ENCODE measurements at places on chromosomes 6 and 20.
A peak's percentile ranks its signal among the peaks of the same experiment; 100 is the strongest.

DNA sequence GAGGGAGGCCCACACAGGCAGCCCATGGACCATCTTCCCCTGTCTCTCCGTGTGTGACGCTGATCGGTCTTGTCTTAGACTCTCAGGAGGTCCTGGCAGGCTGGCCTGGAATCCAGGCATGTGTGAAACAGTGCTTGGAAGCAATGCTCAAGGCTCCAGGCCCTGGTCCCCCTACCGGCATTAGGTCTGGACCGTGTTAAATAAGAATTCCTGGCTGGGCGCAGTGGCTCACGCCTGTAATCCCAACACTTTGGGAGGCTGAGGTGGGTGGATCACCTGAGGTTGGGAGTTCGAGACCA lies 13.0 kb downstream of the IP6K3 start:
- no peak for DNase-seq

DNA sequence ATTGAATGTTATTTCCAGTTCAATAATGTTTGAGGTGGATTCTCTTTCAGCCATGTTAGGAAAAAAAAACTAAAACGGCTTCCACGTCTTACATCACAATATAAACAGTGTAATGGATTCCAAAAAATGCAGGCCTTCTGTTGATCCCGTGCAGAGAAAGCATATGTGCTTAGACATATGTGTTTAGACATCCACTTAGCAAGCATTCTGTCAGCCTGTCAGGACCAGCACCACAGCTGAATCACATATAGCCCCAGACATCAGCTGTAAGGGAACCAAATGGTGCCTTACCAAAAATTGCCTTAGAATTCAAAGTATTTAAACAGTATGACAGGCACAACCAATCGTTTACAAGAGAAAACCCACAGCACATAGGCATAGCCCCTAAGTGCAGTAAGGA lies 304.9 kb downstream of the EYA4 start:
- no peak for DNase-seq

- no peak for DNase-seq
These were observed 64.7 kb downstream of the AK9 start for GRCh38 chr6:109626311-109626710.

DNA sequence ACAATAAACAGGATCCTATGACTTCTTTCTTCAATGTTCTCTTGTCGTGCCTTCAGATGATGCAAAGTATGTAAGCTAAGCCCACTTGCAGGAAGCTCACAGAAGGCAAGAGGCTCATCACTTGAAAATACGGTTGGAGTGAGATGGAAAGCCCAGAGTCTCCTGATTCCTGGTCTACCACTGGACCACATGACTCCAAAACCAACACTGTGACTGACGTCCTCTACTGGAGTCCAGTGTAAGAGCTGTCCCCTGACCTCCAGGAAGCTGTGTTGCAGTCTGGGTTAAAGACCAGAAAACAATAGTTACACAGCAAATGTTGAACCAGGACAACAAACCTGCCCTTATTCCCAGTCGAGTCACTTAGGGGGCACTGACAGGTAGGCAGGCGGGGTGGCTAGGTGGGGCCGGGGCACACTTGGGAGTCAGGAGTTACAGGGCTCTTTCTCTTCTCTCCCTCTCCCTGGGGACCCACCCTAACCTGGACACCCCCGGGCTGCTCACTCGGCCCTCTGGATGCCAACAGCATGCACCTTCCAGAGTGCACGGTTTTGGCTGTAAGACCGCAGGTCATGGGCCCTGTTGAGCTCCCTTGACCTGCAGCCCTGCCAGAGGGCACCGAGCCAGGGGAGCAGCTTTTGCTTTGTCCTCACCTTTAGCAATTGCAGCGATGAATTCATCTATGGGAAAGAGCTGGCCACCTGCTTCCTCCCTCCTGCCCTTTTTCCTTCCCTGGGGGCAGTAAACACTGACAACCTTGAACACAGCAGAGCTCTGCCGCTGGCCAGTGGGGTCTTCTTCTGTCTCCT lies 7.4 kb downstream of the PCK1 start:
- no peak for DNase-seq

- DNase-seq, result no peak
These were observed 234.0 kb downstream of the PTPRT start for GRCh38 chr20:42955713-42956112.

GRCh38 chr6:29295181-29295585 lies 6.3 kb upstream of the OR14J1 start:
- DNase-seq, result no peak

- no peak for DNase-seq
These were observed 282.2 kb upstream of the EPHA7 start for GRCh38 chr6:93701526-93701925.

DNA sequence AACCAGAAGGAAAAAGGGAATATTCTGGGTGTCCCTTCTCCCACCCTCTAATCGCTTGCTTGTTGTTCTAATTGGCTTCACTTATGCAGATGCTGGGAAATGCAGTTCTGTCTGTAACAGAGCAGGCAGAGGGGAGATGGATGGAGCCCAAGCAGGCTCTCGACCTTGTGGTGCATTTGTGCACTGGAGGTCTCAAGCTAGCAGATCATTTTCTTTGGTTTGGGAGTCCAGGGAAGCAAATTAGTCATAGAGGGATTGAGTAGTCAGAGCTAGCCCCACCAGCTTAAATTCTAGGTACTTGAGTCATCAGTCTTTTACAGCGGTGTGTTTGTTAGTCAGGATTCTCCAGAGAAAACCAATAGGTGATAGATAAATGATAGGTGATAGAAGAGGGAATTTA lies 234.7 kb upstream of the ECI2 start:
- peak; percentile 13 for DNase-seq

DNA sequence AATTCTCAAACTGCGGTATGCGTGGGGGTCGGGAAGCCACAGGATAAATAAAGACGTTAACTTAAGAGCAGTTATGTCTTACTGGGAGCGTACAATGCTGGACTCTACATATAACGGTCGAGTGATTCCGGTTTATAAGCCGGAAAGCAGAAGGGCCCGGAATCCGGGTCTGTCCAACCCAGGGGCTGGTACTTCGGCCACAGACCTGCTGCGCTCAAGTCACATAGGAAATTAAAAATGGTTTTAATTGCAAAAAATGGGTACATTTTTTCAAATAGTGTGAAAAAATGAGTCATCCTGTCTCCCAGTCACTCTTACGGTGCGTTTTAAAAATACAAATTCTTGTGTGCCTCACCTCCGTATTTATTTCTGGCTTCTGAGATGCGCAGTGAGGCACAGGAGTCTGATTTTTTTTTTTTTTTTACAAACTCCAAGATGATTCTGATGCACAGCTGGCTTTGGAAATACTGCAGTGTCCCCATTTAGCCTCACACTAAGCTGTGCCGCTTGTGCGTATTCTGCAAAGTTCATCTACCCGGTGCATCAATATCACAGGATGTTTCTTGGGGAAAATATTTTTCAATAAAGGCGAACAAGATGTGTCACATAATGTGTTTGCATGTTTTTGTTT lies 1.0 kb downstream of the PCIF1 start:
- no peak for DNase-seq

- DNase-seq, result no peak
These were observed 59.0 kb downstream of the EYA2 start for GRCh38 chr20:46953596-46953995.

DNA sequence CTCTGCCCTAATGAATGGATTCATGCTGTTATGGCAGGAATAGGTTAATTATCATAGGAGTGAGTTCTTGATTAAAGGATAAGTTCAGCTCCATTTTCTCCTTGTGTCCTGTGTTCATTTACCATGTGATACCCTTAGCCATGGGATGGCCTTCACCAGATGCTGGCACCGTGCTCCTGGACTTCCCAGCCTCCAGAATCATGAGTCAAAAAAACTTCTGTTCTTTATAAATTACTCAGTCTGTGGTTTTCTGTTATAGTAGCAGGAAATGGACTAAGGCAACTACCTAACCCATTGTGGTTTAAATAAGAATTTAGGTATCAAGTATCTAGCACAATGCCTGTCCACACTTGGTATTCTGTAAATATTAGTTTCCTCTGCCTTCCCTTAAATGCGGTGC lies 223.5 kb downstream of the MEI4 start:
- DNase-seq, result no peak

DNA sequence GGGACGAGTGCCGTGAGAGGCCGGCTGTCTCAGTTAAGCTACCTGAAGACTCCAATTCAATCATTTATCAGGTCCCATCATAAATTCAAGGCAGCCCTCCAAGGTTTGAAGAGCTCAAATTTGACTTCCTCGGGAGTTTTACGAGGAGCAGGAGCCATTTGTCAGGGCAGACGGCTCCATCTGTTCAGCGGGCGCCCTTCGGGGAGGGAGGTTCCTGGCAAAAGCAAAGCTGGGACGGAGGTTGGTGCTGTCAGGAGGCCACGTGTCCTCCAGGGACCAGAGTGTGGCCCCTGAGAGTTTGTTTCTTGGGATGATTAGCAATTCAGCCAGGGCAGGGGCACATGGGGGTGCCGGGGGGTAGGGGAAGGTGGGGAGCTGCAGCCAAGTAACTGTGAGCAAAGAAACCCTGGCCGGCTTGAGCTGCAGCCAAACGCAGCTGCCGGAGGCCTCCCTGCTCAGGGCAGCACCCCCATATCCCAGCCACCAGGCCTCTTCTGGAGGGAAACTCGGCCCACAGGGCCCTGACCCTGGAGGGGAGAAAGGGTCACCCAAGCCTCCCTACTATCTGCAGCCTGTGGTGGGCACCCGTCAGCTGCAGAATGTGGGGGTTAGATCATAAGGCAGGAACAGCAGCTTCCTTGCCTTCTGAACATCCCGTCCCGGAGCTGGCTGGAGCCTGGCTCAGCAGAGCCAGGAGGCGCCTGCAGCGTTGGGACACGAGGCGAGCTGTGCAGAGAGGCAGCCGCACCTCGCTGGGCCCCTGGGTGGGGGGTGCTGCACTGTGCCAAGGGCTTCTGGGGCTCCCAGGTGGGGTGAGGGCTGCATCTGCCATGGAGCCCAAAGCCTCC lies 63.6 kb upstream of the GATA5 start:
- DNase-seq, result no peak

GRCh38 chr6:81366972-81367371 lies 385.5 kb downstream of the TENT5A start:
- DNase-seq, result no peak

DNA sequence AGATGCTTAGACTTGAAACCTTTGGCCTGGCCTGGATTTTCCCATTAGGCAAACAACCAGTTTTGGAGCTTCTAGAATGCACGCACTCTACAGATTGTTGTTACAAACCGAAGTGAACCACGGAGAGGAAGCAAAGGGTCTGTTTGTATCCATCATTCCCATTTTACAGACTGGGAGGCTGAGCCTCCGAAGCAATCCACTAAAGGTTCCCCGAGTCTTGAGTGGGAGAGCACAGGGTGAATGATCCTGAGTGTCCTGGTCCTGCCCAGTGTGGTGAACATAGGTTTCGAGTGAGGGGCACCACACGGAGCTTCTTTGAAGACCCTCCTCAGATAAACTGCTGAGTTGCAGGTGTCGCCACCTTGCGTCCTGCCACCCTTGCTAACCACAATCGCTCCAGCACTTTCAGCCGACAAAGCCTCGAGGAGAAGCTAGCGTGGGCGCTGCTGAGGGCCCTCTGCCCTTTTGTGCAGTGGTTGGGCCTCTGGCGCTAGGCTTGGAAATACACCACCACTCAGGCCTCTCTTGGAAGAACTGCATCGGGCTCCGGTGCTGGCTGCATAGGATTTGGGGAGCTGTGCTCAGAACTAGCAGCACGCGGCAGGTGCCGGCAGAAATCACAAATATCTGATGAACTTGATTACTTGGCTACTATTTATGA lies 1.4 kb upstream of the PRDM13 start:
- no peak for DNase-seq

- DNase-seq, result no peak
These were observed 84.4 kb downstream of the SERAC1 start for GRCh38 chr6:158083455-158084325.

DNA sequence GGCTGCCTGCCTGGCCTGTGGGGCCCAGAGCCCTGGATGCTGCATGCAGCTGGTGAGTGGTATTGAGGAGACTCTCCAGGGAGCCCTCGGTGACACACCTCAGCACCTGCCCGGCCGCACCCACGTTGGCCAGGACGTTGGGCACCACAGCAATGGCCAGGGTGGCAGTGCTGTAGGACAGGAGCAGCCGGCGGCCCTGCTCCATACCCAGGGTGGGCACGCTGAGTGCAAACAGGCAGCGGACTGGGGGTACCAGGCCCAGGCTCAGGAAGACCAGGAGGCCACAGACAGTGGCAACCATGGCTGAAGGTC lies 4.7 kb downstream of the OCSTAMP start:
- no peak for DNase-seq

- DNase-seq, result no peak
These were observed 361.5 kb downstream of the EPM2A start for GRCh38 chr6:145373826-145374225.

GRCh38 chr6:34560366-34561226 lies 4.5 kb upstream of the SPDEF start:
- no peak for DNase-seq

GRCh38 chr6:116531675-116532570 lies 13.6 kb downstream of the TRAPPC3L start:
- peak; percentile 60 for DNase-seq

All from HCT116 (cell line).